A172 (cell line): ENCODE measurements at places on chromosomes 3 and 15.
A peak's percentile ranks its signal among the peaks of the same experiment; 100 is the strongest.

- DNase-seq, result no peak
These were observed 15.7 kb upstream of the LRRC58 start for GRCh38 chr3:120364821-120365220.

DNA sequence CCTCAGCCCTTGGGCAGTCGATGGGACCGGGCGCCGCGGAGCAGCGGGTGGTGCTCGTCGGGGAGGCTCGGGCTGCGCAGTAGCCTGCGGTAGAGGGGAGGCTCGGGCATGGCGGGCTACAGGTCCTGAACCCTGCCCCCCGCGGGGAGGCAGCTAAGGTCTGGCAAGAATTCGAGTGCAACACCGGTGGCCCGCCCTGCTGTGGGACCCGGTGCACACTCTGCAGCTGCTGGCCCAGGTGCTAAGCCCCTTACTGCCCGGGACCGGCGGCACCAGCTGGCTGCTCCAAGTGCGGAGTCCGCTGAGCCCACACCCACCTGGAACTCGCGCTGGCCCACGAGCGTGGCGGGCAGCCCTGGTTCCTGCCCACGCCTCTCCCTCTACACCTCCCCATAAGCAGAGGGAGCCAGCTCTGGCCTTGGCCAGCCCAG is 377.7 kb upstream of the RBMS3 start:
- no peak for DNase-seq

GRCh38 chr3:128863560-128863959 is 15.9 kb upstream of the ACAD9 start:
- no peak for DNase-seq

DNA sequence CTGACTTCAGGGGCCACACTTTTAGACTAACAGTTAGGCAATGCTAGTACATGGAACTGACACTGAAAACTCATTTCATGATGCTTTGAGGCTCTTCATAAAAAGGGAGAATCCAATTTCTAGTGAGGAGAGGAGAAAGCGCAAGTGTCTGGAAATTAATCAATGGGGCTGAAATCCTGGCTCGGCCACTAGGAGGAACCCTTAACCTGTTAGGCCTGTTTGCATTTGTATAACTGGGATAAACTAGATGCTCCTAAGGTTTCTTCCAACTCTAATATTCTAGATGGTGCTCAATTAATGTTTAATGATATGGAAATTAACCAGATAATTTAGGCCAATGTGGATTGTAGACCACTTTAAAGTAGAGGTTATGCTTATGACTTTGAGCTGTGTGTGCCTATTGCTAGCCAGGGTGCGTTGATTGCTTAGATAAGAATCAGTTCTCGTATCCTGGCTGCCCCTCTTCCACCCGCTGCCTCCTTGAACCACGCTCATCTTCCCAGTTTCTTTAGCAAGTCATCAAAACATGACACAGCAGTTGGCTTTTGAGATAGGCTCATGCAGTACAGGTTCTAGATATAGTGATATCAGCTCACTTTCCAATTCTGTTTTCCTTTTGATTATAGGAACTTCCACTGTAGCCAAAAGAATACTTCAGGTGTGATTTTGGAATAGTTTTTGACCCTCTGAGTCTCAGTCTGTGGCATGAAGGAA is 16.8 kb upstream of the CRBN start:
- peak; percentile 17 for DNase-seq

- DNase-seq, result no peak
These were observed 11.3 kb downstream of the B3GALNT1 start for GRCh38 chr3:161093895-161094294.

DNA sequence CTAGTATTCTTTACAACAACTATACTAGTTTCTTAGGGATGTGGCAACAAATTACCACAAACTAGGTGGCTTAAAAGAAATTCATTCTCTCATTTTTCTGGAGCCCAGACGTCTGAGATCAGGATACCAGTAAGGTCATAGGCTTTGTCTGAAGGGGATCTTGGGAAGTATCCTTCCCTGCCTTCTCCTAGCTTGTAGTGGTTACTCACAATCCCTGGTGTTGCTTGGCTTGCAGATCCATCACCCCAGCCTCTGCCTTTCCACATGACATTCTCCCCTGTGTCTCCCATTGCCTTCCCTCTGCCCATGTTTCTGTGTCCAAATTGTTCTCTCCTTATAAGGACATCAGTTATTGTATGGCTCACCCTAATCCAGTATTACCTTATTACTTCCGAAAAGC is 24.3 kb upstream of the CLDN1 start:
- DNase-seq, result peak; percentile 10
